ENCODE measurements at places on chromosomes 16 and 17.

DNA sequence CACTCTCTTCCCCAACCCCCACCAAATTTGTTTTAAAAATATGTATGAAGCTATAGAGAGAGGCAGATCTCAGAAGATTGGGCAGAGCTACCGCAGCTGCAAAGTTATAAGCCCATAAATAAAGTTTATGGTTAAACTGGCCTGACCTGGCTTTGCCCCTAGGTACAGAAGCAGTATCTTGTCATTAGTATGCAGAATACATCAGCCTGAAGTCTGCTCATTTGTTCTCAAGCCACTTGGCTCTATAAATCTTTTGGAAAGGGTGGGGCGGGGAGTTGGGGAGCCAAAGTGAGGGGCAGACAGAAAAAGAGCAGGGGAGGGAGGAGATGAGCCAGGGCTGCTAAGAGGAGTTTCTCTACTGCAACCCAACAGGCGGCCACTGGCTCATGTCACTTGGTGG lies 113.2 kb downstream of the SOX9 start:
- no peak for DNase-seq

- DNase-seq, result no peak
Observed at GRCh38 chr17:33647956-33648355, 354.9 kb upstream of the ASIC2 start.

GRCh38 chr17:45101546-45101882 lies 30.8 kb downstream of the PLCD3 start:
- DNase-seq, result no peak

DNA sequence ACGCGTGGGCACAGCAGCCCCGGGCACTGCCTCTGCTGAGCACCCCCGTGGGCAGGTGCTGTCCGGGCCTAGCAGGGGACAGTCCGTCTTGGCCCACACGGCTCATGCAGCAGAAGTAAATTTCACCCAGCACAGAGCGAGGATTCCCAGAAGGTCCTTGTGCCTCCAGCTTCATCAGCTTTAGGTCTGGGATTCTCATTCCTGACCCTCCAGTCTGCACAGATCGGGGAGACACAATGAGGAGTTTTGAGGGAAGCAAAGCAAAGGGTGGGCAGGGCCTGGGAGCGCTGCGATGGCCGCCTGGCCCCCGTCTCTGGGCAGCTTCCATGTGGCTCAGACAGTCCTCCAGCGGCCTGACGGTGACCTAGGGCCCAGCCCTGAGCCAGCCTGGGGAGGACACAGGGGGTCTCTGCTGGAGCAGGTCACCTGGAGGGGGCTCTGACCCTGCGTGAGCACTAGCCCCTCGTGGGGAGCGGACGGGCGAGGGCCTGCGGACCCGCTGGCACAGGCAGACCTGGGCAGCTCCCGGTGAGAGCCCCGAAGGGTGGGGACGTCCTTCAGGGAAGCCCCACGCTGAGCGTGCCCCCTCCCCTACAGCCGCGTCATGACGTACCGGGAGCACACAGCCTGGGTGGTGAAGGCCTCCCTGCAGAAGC lies 30.7 kb upstream of the CHMP6 start:
- no peak for DNase-seq

DNA sequence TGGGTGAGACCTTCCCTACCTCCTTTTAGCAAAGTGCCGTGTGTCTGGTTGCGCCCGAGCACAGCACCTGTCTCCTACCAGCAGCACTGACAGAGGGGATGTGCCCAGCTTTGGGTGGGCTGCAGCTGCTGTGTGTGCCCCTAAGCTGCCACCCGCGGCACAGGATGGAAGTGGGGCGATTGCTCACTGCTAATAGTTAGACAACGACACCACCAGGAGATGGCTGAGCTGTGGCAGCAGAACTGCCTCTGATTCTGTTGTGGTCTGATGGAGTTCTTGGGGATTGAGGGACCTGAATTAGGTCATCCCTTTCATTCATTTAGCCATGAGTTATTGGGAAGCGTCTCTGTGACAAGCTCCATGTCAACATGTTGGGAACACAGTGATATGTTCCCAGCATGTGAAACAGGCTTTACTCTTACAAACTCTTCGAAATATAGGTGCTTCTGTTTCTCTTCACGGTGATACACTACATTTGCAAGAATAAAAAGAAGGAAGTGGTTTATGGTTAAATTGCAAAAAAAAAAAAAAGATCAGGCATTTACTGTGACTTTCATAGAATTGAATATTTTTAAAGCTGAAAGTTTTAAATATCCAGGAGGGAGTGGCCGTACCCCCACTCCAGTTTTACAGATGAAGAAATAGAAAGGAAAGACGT lies 184.4 kb downstream of the MAF start:
- DNase-seq, result no peak

All from CMK (cell line).